Astrocyte of the hippocampus (primary cell): ENCODE measurements at places on chromosomes 12 and 14.
A peak's percentile ranks its signal among the peaks of the same experiment; 100 is the strongest.

GRCh38 chr14:104400355-104400754 is 179.2 kb upstream of the C14orf180 start:
- no peak for DNase-seq

DNA sequence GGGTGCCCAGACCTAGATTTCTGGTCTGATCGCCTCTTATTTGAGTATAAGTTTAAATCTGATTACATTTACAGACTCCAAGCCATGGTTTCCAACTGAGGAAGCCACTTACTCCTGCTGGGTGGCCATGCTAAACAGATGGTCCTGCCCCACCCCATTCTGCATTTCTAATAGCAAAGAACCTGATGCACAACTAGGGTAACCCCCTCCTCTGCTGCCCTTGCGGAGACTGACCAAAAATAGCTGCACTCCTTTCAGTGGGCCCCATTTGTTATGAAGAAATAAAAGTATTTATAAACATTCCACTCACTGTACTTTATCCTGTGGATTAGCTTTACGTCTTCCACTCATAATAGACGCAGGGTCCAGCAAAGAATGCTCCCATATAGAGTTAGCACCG is 6.8 kb downstream of the GIT2 start:
- no peak for DNase-seq

DNA sequence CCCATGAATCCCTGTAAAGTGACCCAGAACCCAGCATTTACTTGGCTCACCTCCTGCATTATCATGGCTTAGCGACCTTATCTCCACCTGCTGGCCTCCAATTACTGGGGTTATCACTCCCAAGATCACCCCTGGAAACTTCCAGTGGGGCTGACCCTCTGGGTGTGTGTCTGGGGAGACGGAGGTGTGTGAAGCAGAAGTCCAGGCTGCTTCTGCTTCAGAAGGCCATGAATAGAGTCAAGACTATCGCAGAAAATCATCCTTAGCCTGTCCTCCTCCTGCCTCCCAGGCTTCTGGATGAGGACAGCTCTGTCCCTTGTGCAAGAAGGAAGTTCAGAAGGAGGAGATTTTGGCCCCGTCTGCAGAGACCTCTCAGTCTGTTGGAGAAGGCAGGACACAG is 408 bp upstream of the KRT72 start:
- DNase-seq: no peak

DNA sequence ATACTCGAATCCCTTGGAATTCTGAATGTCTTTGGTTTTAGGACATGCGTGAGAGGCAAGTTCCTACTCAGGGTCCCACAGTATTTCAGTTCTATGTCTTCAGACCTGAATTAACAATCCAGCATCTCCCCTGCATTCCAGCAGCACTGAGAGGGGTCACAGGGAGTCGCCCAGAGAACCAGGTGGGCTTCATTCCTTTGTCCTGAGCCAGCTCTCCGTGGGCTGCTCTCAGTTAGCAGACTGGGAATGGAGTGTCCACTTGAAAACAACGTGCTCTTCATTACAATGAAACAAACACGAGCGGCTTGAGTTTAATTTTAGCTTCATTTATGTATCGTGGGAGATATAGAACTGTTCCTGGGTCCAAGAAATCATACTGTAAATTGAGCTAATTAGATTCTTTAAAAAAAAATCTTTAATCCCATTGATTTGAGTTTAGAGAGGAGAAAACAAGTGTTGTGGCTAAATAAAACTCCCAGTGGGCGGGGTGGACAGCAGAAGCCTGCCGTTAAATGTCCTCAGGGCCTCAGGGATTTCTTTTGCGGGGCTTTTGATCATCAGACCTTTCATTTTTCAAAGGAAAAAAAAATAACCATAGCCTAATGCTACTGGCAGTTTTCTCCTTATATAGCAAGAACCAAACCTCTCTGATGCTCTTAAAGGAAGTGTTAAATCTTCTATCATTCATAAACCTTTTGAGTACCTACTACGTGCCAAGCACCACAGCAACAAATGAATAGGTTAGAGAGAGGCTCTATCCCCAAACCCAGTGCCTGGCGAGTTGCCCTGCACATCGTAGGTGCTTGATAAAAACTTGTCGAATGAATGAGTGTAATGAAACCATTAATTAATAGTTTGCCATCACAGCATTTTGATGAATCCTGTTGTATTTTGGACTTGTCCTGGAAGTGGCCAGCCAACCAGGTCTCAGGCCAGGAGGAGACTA is 140.4 kb downstream of the CHST11 start:
- peak; percentile 17 for DNase-seq

DNA sequence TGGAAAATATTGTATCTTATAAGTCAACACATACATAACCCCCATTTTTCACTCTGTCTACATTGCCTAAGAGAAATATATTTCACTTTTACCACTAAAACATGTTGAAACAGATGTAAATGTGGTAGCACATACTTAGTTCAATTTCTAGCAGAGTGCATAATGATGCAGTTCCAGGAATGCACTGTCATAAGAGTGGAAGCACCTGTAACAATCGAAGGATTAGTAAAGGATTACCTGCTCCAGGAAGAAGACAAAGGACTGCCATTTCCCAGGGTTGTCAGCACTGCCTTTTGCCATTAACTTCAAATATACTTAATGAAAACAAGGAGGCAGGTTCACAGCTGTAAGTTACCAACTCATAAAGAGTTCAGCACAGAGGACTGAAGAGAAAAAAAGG is 24.6 kb downstream of the DAD1 start:
- DNase-seq: no peak

DNA sequence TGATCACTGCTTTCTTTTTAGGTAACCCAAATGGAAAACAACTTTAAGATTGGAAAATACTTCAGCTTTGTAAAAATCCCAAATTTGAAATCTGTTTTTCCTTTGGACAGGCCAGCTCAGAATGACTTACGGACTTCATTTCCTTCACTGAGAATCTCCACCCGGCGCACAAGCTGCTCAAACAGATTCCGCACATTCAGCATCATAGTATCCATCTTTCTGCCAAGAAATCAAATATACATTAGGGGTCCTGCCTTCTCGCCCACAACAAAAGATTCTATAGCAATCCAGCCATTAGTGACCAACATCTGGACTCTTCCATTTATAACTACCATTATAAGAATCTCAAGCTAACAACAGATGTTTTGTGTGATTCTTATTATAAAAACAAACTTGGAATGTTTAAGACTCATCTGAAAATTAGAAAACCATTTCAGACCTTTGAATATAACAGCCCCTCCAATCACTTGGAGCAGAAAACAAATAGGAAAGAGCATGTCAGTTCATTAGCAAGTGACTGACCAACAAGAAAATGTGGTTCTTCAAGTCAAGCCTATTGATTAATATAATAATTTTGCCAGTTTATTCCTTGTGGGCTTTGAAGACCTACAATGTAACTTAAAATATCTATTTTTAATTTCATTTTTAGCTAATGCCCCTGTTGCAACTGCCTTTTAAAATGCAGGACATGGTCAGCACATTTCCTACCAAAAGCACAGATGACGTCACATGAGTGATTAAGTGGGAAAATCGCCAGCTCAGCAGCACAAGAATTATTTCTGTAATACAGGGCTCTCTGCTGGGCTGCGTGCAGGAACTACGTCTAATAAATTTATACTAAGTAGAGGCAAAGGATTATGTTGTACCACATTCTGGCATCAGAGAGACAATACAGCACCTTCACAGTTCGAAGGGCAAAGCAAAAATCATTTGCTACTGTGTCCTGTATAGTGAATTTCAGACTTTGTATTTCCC is 8.5 kb downstream of the RACGAP1 start:
- DNase-seq: peak; percentile 89

- DNase-seq: no peak
These were observed 178.4 kb downstream of the ITPR2 start for GRCh38 chr12:26654623-26655022.

- no peak for DNase-seq
These were observed 8.0 kb downstream of the KLHL33 start for GRCh38 chr14:20428010-20428365.

DNA sequence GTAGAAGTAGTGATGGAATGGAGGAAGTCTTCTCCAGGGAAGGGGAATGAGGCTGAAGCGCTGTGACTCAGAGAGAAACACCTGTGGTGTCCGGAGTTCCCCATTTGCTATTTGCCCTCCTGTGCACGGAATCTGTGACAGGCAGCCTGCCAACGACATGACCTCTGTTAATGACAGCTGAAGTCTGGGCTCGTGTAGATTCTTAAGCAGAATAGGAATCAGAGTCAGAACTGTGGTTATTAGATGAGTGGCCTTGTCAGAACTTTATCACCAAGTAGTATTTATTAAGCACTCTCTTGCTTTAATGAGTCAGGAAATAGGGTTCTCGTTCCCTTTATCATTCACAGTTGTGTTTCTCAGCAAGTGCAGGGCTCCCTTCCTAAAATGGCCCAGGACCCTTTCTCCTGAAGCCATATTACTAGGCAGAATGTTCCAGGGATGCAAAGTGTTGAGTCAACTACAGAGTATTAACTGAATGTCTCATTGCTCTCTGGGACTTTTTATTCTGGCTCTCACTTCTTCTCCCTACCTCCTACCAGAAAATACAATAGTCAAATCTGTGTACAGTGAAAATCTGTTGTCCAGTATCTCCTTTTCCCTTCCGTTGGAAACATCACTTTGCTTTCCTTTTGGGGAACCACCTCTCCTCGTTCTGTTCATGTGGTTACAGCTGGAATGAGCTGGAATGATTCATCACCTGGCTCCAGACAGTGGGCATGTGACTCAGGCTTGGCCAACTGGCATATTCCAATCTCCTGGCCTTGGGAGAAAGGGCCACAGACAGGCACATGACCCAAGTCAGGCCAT is 77.8 kb upstream of the MAX start:
- peak; percentile 90 for DNase-seq

DNA sequence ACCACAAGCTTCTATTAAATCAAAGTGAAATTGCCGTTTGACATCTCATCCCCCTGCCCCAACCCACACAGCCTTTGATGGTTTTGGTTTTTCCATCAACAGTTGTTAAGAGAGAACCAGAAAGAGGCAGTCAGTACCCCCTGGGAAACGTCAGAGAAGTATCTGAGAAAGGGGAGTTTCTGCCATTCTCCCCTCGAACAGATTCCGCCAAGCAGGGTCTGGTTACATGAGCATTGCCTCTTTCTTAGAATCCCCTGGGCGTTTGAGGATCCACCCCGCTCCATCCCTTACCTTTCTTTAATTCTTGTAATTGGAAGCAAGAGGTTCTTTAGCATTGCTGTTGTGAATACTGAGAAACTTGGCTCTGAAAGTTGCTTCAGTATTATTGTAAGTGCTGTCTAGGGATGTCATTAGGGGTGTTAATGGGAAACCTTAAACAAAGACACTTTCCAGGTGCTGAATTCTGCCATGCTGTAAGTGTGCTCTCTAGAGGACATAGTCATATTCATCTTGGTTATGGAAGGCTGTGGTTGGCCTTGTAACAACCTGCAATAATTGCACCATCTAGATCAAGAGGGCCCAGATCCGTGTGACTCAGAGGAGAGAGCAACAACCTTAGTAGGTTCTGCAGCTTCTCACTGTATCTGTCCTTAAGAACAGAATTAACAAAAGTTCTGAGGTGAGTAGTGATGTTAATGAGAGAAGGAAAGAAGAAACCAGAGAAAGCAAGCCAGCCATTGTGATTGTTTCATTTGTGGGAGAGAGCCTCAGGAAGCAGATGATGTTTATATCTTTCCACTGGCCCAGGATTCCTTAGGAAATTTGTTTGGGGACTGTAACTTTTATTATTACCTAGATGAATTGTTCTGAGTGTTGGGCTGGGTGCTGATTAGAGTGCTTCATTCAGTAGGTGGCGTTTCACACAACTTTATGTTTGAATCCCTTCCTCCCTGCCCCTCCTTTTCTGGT is 9.0 kb downstream of the TMBIM6 start:
- DNase-seq: peak; percentile 17

- peak; percentile 6 for DNase-seq
These were observed 362.6 kb downstream of the DAD1 start for GRCh38 chr14:22226381-22226780.

GRCh38 chr12:128811806-128812205 is 12.0 kb downstream of the SLC15A4 start:
- no peak for DNase-seq

GRCh38 chr12:57156701-57157403 is 9.4 kb upstream of the LRP1-AS start:
- DNase-seq: no peak

- no peak for DNase-seq
These were observed 30.7 kb downstream of the DAD1 start for GRCh38 chr14:22558221-22558913.
